ENCODE measurements at places on chromosomes 5 and 9.
A peak's percentile ranks its signal among the peaks of the same experiment; 100 is the strongest.

GRCh38 chr5:912280-913091 lies 19.8 kb downstream of the TRIP13 start:
- peak; percentile 99 for DNase-seq

GRCh38 chr5:58490402-58491050 lies 709 bp upstream of the GAPT start:
- no peak for DNase-seq

DNA sequence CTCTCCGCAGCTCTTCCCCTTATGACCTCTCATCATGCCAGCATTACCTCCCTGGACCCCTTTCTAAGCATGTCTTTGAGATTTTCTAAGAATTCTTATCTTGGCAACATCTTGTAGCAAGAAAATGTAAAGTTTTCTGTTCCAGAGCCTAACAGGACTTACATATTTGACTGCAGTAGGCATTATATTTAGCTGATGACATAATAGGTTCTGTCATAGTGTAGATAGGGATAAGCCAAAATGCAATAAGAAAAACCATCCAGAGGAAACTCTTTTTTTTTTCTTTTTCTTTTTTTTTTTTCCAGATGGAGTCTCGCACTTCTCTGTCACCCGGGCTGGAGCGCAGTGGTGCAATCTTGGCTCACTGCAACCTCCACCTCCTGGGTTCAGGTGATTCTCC lies 20.7 kb upstream of the IL13 start:
- no peak for DNase-seq

- no peak for DNase-seq
Measured at GRCh38 chr9:125767349-125767748, 20.2 kb downstream of the PBX3 start.

GRCh38 chr5:138610415-138610917 lies 35.3 kb upstream of the HSPA9 start:
- no peak for DNase-seq

GRCh38 chr9:129459547-129460322 lies 161.2 kb downstream of the C9orf50 start:
- no peak for DNase-seq

GRCh38 chr5:169126481-169127021 lies 174.4 kb downstream of the SLIT3 start:
- DNase-seq = no peak

DNA sequence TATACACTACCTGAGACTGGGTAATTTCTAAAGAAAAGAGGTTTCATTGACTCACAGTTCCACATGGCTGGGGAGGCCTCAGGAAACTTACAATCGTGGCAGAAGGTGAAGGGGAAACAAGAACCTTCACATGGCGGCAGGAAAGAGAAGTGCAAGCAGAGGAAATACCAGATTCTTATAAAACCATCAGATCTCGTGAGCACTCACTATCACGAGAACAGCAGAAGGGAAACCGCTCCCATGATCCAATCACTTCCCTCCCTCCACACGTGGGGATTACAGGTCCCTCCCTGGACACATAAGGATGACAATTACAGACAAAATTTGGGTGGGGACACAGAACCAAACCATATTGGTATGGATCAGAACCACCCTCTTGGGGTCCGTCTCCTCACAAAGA lies 44.2 kb upstream of the SPIN1 start:
- DNase-seq = no peak

- DNase-seq = no peak
Measured at GRCh38 chr5:59764361-59764760, 129.2 kb downstream of the PDE4D start.

GRCh38 chr5:126449751-126450271 lies 26.6 kb downstream of the GRAMD2B start:
- DNase-seq = peak; percentile 95

GRCh38 chr9:101325053-101325452 lies 59.8 kb downstream of the BAAT start:
- no peak for DNase-seq

DNA sequence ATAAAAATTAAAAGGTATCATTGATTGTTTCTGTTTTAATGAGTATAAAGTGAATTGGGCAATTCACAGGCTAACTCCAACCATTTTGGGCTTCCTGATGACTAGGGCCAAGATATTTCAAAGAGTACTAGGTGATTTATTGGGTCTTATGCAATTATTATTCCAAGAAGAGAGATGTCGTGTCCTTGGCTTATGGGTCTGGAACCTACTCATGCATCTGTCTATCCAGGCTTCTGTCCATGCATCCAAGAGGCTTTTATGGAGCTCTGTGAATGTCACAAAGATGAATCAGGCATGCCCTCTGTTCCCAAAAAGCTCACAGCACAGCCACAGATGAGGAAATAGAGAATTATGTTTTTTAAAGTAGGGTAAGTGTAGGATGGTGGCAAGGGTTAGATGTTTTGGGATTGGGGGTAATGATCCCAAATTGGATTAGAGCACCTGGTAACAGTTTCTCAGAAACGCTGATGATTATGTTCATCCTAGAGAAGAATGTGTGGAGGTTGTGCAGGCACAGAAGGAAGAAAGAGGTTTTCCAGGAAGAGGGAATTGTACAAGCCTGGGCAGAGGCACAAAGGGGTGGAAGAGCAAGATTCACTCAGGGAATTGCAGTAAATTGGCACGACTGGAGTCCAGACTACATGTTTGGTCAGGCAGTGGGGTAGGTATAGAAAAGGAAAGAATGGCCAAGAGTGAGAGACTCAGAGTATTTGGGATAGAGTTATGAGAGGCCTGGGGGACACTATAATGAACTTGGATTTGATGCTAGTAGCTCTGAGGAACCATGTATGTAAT lies 83.0 kb upstream of the TNC start:
- DNase-seq = no peak

- no peak for DNase-seq
Measured at GRCh38 chr5:43643750-43644149, 40.8 kb downstream of the NNT start.

GRCh38 chr9:136950656-136951276 lies 1.3 kb upstream of the LCN12 start:
- DNase-seq = no peak

DNA sequence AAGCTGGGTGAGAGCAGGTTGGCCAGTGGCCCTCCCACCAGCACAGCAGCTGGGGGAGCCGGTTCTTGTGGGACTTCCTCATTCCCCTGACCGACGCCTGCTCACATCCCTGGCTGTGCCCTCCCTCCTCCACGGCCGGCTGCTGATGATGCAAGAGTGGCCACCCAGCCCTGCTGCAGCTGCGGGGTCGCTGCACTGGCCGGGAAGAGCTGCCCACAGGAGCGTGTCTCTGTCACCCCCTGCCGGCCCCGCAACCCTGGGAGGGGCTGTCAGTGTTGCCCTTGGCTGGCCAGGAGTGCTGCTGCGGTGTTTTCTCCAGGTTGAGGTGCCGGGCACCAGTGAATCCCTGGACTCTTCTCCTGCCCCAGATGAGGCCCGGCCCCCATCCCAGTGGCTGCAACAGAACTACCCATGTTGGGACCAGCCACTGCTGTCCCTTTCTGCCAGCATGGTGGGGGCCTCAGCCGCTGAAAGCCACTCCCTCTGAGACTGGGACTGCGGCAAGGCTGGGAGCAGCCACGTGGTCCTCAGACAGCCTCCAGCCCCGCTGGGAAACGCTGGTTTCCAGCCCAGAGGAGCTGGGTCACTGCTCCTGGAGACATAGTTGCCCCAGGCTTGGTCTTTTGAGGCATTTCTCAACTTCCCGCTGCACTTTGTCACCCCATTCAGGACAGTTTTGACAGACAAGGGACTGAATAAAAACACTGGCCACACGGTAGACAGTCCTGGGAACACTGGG lies 739 bp downstream of the CARD9 start:
- no peak for DNase-seq

DNA sequence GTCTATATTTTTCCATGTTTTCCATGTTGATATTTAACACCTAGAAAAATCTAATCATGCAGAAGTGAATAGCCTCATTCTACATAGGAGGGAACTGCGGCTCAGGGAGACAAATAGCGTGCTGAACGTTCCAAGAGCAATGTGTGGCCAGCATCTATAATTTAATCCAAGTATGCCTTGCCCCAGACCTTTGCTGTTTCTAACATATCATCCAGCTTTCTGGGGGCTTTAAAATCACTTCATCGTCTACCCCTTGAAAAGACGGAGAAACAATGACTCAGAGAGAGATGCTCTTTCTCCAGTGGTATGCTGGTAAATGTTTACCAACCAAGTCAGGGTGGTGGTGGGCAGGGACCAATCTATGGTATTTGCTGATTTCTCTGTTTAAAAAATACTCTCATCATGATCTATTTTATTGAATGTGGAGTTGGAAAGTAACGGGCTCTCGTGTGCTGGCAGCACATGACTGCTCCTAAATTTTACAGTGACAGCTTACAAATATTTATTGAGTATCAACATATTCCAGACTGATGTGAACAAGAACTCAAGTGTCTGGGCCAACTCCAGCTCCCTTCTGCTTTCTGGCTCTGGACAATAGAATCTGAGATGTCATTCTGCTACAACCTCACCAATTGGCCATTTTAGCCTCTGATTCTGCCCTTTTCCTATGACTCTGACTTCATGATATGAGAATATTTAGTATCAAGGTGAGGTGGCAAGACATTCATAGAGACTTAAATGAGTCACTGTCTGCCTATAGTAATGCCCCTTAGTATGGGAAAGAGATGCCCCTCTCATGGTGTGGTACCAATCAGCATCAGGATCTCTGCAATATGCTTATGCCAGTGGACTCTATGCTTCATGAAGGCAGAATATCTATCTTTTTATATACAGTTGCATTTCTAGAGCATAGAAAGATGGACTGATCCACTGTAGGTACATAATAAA lies 407.4 kb upstream of the TNC start:
- no peak for DNase-seq

DNA sequence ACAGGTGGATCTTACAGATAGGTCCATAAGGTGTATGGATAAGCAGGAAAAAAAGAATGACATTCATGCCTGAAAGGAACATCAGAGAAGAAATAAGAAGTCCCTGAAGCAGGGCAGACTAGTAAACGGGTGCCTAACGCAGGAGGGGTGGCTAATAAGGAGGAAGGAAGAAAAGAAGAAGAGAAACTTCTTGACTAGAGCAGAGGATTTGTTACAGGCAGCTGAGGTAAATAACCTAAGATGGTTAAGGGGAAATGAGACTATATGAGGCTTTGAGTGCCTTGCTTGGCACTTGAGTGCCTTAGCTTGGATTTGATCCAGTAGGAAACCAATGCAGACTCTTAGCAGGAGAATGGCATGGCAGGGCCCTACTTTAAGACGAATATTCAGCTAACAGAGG lies 313.5 kb upstream of the PDE4D start:
- no peak for DNase-seq

DNA sequence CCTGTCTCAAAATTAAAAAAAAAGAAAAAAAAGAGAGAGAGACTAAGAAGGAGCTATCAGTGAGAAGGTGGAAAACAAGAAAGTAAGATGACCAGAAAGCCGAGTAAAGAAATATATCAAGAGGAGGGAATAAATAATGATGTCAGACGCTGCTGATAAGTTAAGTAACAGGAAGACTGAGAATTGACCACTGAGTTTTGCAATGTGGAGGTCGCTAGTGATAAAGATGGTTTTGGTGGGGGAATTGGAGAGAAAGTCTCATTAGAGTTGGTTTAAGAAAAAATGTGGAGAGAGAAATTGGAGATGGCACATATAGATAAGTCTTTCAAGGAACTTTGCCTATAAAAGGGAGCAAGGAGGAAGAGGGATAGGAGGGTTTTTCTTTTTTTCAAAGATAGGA lies 91.9 kb downstream of the RAD23B start:
- DNase-seq = no peak

- no peak for DNase-seq
Measured at GRCh38 chr9:19895006-19895405, 106.2 kb upstream of the SLC24A2 start.

Measured in foreskin keratinocyte (primary cell).